ENCODE measurements at places on chromosomes 2 and 18.

DNA sequence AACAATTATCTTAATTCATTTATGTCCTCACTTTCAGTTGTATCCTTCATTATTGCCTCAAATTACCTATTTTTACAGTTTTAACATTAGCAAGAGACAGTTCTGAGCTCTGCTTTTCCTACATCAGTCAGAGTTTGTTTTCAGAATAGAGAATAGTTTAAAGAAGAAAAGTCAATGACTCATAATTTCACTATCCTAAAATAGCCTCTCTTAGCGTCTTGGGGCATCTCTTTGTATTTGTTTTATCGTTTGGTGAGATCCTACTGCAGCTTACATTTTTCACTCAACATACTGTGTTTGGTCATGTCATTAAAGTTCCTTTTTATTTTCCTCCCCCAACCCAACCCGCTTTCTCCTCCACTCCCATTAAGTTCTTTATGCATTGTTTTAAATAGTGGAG is 3.8 kb downstream of the SEC11C start:
- DNase-seq = peak; percentile 26

- peak; percentile 76 for DNase-seq
Measured at GRCh38 chr2:174007010-174007409, 41.8 kb upstream of the SP3 start.

DNA sequence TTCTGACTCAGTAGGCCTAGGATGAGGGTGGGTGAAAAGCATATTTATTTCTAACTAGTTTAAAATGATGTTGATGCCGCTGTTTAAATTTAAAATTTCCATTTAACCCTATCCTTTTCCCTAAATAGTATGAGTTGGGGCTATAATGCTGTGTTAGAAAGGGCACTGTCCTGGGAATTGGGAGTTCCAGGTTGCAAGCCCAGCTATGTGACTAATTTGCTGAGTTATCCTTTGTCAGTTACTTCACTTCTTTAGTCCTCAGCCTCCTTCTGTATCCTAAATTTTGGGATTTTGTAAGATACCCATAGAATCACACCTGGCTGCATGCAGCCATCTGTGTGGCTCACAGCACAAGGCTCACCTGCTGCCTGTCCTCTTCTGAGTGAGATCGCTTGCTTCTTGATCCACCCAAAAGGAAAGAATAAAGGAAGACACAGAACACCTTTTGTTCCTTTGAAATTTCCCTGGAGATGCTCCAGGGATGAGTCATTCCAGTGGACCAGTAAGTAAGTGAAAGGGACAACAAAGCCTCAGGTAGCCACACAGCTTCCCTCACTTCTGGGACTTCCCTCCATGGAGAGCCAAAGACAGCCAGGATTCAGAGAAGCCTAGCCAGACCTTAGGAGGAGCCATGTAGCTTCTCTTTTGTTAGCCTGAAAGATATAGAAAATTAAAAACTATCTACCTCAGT is 97.2 kb downstream of the DTNA start:
- no peak for DNase-seq

GRCh38 chr2:200455958-200456421 is 53.9 kb downstream of the KCTD18 start:
- DNase-seq = peak; percentile 30

DNA sequence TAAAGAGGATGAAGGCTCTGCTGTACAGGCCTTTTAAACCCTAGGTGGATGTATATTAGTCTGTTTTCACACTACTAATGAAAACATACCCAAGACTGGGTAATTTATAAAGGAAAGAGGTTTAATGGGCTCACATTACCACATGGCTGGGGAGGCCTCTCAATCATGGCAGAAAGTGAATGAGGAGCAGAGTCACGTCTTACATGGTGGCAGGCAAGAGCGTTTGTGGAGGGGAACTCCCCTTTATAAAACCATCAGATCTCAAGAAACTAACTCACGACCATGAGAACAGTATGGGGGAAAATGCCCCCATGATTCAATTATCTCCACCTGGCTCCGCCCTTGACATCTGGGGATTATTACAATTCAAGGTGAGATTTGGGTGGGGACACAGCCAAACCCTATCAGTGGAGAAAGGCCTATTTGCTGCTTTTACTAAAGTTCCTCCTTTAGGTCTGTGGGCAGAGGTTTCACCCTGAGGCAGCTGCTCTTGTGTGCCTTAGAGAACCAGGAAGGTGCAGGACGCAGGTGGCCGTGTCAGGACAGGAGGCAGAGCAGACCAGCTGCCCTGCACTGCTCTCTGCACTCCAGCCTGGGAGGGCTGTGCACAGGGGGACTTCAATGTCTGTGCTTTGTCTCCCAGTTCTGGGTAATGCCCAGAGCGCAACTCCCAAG is 178.8 kb upstream of the HDAC4 start:
- no peak for DNase-seq

DNA sequence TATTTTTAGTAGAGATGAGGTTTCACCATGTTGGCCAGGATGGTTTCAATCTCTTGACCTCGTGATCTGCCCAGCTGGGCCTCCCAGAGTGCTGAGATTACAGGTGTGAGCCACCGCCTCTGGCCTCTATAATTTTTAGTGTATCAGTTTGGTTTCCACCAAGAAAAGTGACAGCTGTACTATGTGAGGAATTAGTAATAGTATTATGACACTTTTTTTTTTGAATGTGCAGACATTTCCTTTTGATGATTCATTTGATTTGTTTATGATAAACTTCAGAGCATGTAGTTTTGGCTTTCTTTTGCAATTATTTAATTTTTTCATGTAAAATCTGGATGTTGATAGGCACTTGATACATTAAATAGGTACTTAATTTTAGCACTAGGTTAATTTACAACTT is 61.5 kb downstream of the PTPN4 start:
- DNase-seq = peak; percentile 17

GRCh38 chr18:26710470-26711096 is 154.9 kb downstream of the AQP4 start:
- DNase-seq = no peak

DNA sequence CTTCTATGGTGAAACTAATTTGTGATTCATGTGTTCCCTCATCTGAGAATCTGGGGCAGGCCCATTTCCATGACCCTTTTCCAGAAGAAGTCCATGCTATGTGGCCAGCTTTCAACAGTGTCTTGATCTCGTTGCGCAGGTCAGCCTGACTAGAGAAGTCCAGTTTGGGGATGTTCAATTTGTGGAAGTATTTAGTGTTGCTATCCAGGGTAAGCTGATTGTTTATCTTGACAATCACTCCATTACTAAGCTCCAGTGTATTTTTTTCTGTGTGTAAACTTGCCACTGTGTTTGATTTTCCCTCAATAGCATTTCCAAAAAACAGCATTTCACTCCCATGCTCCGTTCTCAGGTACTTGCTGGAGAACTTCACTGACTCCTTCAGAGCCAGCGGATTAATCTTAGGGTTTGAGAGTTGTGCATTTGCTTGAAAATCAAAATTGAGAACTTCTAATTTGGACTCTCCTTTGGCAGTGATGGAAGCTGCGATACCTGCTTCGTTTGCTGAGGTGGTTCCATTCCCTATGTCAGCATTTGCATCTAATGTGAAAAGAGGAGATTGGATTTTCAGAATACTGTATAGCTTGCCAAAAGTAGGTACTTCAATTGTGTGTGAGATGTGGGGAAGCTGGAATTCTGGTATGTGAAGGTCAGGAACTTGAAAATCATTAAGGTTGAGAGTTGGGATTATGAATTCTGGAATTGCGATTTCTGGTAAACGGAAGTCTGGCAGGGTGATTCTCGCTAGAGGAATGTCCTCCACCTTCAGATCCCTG is 35.7 kb downstream of the APOB start:
- no peak for DNase-seq

DNA sequence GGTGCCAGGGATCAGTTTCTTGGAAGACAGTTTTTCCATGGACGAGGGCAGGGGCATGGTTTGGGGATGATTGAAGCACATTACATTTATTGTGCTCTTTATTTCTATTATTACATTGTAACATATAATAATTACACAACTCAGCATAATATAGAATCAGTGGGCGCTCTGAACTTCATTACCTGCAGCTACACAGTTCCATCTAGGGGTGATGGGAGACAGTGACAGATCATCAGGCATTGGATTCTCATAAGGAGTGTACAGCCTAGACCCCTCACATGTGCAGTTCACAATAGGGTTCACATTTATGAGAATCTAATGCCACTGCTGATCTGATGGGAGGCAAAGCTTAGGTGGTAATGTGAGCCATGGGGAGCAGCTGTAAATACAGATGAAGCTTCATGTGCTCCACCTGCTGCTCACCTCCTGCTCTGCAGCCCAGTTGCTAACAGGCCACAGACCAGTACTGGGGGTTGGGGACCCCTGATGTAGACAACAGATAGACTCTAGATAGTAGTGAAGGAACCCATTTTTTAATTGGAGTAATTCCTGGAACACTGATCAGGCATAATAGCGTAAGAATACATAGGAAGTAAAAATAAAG is 41.5 kb upstream of the MC4R start:
- peak; percentile 38 for DNase-seq

- DNase-seq = no peak
Measured at GRCh38 chr2:143195511-143195910, 66.3 kb downstream of the ARHGAP15 start.

DNA sequence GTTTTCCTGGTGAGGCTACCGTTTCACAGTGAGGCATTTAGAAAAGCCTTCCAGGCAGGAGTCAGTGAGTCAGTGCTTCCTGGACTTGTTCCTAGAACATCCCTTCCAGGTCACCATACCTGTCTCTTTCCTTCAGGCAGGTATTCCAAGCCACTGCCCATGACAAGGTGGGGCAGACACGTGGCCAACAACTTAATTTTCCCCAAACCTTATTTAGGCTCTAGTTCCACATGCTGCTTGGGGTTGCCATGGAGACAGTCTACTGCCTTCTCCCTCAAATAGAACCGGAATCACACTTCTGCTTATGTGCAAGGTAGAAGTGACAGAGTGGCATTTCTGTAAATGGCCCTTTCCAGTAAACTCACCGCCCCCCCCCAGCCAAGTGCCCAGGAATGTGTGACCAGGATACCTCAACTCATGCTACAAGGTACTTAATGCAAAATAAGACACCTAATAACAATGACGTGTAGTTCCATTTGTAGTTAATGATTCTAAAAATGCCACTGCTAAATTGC is 258.3 kb downstream of the PRKCE start:
- DNase-seq = no peak

GRCh38 chr18:74444104-74444503 is 13.0 kb downstream of the DIPK1C start:
- DNase-seq = no peak

DNA sequence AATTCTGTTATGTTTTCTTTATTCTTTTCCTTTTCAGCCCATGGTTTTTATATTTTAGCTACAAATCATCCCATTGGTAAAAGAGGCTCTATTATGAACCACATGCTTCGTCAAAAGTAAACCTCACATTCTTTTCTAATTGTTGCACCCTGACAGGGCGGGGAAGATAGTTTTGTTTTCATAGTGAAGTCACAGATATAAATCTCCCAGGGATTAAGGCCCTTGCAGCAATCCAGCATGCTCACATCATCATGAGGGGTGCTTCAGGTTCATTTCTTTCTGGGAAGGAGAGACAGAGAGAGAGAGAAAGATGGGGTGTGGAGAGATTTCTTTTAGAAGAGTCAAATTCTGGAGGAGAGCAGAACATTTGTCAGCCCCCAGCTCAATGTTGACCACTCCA is 124.5 kb upstream of the CDC42EP3 start:
- peak; percentile 60 for DNase-seq

GRCh38 chr2:227335713-227336112 is 10.7 kb downstream of the MFF start:
- no peak for DNase-seq

DNA sequence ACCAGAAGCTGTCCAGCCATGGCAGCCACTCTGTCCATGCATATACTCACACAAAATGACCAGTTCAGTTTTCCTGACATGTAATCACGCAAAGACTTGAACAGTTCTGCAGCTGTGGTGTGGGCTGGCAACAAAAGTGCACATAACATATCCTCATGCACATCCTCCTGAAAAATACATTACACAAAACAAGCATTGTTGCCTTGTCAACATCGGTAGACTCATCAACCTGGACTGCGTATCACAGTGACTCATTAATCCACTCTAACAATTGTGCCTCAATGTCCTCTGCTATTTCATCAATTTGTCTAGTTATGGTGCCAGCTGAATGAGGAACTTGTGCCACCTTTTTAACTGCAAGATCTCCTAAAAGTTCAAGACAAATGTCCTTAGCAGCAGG is 19.5 kb downstream of the RBKS start:
- no peak for DNase-seq

- DNase-seq = no peak
Measured at GRCh38 chr2:201842131-201842860, 36.0 kb downstream of the CDK15 start.

DNA sequence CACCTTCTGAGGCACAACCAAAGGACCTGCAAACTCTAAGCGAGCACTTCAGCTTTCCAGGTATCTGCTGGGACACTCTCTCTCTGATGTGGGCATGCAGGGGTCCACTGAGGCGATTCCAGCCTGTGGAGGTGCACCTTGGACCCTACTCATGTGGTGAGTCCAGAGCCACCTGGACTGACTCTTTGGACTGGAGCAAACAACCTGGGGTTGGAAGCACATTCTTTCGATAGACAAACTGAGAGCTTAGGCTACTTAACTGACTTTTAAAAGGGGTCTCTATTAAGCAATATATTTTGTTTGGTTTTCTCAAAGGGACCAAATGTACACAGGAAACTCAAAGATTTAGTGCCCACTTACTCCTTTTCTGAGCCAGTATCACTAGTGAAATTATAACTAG is 51.6 kb downstream of the FRZB start:
- no peak for DNase-seq

- peak; percentile 47 for DNase-seq
Measured at GRCh38 chr2:148615381-148615841, 29.1 kb upstream of the EPC2 start.

DNA sequence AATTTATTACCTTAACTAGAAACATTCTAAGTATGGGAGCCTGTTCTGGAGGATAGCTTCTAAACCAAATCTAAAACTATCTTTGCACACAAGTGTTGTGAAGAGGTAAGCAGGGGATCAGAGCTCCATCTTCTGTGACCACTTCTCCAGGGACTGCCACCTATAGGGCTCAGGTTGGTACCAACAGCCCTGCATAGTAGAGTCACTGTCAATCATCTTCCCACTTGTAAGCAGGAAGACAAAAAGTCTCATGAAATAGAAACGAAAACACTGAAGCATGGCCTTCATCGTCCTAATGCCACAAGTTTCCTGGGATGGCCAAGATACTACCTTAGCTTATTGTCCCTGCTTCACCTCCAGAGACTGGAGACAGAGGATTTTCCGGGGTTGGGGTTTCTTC is 43.8 kb downstream of the KANSL3 start:
- no peak for DNase-seq

DNA sequence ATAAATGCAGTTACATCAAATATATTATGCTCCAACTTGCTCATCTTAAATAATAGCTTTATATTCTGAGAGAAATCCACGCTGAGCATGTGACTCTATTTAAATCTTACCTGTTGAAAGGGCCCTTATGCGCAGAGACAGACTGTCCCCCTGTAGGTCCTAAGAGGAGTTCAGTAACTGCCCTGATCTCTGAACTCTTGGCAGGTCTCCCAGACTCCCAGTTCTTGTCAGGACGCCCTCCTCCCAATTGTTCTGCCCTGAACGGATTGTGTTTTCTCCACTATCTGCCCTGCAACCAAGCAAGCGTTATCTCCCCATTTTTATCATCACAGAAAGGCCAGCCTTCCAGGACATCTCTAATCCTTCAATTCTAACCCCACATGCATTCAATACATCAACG is 954.6 kb downstream of the TSN start:
- DNase-seq = no peak

Data from mesenchymal stem cell (in vitro differentiated cells and primary cell).